Head of caudate nucleus (tissue), 42 donors: ENCODE measurements at places on chromosomes 5 and 9.

DNA sequence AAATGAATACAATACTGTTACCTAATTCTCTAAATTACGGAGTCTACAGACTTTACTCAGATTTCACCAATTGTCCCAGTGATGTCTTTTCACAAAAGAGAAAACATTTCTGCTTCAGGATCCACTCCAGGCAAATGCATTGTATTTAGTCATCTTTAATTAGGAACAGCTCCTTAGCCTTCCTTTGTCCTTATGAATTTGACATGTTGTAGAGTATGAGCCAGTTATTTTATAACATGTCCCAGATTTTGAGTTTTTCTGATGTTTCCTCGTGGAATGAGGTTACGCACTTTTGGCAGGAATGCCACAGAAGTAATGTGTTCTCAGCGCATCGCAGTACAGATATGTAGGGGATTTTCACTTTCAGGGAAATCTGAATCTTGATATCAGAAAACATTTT lies 10.5 kb downstream of the HABP4 start:
- no peak for DNase-seq

GRCh38 chr5:180401229-180401907 lies 48.2 kb upstream of the GFPT2 start:
- DNase-seq: no peak

DNA sequence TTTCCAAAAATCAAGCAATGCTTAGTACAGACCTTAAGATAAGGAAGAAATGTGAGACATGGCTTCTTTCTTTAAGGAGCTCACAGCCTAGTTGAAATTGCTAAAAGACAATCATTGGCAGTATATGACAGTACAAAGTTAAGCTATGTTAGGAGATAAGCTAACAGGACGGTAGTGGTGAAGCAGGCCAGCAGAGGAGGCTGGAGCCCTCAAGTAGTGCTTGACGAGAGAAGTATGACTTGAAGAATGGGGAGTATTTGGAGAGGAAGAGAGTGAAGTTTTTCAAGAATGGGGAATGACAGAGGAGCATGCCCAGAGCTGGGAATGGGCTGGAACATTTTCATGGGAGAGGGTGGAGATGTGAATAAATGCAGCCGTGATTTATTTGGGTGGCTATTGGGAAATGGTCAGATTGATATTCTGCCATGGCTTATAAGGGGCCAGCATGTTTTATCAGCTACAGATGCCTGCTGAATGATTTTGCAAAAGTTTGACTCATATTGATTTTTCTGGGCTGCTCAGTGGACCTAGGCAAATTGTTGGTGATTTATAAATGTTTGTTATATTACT lies 43.7 kb downstream of the LURAP1L start:
- DNase-seq: no peak

DNA sequence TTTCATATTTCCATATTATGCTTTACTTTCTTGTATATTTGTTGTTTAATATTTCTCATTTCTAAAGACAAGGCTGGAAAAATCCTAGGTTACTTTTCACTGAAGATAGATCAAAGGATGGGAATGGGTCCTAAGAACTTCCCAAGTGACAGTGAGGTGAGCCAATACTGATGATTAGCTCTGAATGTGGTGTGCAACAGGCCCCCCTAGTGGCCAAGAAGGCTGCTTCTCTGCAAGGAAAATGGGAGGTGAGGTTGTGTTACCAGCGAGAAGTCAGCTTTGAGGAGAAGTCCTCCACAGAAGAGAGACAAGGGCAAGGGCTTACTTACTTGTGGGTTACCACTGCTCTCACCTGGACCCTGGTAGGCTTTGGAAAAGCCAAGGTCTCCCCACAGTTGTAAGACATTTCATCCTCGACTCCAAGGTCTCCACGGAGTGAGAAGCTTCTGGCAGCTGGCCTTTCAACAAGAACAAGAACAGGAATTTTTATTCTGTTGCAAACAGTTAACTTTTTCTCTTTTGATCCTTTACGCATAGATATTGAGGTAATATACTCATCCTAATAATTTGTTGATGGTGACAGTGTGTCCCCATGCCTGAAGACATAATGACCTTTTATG lies 69.9 kb downstream of the MAMDC2 start:
- DNase-seq: peak; percentile 79

- DNase-seq: peak; percentile 13
These were observed 1.6 kb downstream of the TSLP start for GRCh38 chr5:111072949-111073682.

DNA sequence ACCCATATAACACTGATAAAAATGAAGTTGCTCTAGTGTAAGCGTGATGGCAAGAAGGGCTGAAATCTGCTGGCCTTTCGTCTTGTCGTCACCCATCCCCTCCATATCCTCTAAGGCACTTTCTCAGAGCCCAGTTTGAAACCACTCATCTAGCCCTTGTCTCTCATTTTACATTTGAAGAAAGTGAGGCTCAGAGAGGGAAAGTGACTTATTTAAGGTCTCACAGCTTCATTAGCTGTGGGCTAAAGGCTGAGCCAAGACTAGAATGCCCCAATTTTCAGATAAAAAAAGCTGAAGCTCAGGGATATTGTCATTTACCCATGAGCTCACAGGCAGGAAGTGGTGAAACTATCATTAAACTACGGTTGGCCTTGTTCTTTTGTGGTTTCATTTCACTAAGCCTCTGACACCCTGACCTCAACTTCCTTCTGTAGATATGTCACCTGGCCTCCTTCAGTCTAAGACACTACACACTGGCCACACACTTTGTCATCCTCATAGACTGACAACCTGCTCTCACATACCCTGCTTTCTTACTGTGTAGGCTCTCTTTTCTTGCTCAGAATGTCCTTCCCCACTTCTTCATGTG lies 176.7 kb upstream of the DMAC1 start:
- no peak for DNase-seq

DNA sequence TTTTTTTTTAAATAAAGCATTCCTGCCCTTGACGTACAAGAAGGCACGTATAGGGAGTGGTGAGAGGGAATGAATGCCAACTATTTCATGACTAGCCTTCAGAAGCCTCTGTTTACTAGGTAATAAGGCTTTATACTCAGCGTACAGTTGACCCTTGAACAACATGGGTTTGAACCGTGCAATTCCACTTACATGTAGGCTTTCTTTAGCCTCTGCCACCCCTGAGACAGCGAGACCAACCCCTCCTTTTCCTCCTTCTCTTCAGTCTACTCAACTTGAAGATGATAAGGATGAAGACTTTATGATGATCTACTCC lies 22.5 kb downstream of the CDC42SE2 start:
- no peak for DNase-seq

- DNase-seq: no peak
These were observed 1.7 kb upstream of the ALDH1A1 start for GRCh38 chr9:72954431-72955125.

- DNase-seq: no peak
These were observed 340.5 kb upstream of the KIF2A start for GRCh38 chr5:61965490-61965889.

DNA sequence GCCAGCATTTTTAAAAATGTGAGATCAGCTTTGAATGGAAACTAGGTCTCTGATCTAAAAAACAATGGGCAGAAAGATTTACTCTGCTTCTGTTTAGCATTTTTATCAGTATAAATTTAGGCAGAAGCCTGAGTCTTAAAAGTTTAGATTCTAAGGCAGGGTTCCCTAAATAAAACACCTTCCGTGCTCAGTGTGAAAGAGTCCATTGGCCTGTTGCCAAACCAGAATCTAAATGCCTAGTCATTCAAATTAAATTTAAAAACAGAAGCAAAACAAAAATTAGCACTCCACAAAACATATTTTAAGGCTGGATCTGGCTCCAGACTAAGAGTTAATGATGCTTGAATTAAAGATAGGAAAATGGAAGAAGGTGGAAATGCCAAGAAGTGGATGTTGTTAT lies 4.5 kb downstream of the TYRP1 start:
- no peak for DNase-seq

DNA sequence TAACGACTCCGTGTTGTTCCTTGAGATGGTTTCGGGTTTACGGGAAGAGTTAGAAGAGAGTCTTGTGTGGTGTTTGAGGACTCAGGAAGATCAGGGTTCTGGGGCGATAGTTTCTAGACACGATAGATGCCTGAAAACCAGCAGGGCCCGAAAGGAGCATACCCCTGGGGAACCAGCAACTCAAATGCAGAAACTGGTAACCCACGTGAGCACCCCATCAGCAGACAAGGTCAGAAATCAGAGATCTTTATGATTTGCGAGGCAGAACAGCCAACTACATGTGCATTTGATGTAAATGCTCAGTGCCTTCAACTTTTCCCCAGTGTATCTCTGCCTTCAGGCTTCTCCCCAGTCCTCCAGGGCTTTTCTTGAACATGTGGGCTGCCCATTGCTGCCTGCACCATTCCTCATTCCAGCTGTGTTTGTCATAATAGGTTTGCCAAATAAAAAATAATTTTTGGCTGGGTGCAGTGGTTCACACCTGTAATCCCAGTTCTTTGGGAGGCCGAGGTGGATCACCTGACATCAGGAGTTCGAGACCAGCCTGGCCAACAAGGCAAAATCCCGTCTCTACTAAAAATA lies 75.1 kb downstream of the BASP1 start:
- DNase-seq: no peak

- peak; percentile 40 for DNase-seq
These were observed 197.2 kb downstream of the NXNL2 start for GRCh38 chr9:88732128-88732527.

DNA sequence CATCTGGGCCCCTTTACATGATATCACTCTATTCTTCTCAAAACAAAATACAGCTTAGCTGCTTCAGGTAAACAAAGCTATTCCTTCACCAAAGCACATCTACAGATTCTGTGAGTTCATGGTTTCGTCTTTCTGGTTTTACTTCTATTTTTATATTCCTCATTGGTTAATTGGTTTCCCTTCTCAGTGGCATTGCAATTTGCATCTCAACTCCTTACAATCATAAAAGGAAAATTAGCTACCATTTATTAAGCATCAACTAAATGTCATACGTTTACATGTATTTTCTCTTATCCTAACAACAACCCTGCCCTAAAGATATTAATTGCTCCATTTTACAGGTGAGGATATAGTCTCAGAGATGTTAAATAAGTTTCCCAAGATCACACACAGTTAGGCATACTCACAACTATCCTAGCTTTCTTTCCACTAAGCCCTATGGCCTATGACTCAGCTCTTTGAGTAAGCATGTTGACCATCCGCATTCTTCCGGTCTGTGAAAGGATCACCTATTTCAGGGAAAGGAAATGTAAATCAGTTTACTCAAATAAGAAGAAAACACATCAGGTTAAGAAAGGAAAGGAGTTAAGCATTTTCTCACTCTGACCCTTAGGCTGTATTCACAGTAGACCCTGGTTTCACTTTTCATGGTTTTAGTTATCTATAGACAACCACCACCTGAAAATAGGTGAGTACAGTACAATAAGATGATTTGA lies 146.1 kb downstream of the CAAP1 start:
- no peak for DNase-seq

- no peak for DNase-seq
These were observed 278.0 kb downstream of the NTRK2 start for GRCh38 chr9:84947412-84947972.

GRCh38 chr9:12884736-12885395 lies 110.0 kb downstream of the LURAP1L start:
- no peak for DNase-seq

- DNase-seq: no peak
These were observed 25.6 kb downstream of the ZNF474 start for GRCh38 chr5:122154910-122155309.

GRCh38 chr5:14134771-14135170 lies 8.4 kb upstream of the TRIO start:
- DNase-seq: no peak

DNA sequence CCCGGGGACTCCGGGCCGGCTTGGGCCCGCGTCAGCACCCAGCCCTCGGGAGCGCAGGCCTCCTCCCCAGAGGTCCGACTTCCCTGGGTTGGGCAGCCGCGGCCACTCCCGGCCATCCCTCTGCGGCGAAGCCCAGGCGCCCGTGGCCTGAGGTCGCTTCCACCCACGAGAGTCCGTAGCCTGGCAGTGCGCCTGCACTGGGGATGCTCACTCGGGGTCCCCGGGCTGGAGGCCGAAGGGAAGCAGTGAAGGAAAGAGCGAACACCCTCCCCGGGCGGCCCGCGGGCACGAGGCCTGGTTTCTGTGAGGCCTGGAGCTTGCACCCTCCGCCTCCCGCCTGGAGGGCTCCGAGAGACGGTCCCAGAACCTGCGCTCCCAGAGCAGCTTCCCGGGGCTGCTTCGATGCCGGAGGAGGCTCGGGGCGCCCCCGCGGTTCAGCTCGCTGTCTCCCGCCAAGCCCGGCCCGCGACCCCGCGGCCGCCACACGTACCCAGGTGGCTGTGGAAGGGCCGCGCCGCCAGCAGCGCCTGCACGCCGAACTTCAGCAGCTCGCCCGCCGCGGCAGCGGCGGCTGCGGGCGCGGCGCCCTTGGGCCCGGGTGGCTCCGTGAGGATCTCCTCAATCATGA lies 607 bp downstream of the BARX1 start:
- no peak for DNase-seq

- no peak for DNase-seq
These were observed 253.5 kb upstream of the HAPLN1 start for GRCh38 chr5:83973925-83974815.

- no peak for DNase-seq
These were observed 92.0 kb upstream of the RAI14 start for GRCh38 chr5:34563931-34564709.

DNA sequence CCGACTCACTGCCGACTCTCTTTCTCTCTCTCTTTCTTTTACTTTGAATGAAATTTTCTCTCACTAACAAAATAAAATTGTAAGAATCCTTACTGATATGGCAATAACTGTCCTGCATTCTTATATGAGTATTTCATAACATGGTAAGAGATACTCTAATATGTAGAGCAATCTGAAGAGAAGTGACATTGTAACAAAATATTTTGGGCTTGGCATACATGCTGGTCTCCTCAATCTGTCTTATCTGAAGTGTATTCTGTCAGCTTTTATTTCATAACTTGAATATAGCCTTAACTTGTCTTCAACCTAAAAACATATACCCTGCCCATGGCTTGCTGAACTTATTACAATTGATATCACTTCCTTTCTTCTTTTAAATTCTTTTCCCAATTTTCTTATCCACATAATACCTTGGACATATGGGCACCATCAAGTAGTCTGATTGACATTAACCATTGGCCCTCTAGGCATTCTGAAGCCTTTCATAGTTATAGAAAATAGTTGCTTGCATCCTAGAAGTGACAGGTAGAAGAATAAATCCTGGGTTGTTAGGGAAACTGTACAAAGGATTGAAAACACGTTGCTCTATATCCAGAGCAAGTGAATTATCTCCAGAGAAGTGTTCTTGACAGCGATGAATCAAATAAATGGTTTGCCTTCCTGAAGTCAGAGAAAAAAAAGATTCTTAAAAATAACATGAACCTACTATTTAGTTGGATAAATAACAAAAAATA lies 537.6 kb upstream of the TYRP1 start:
- DNase-seq: no peak

GRCh38 chr5:6843335-6843734 lies 130.1 kb downstream of the TENT4A start:
- DNase-seq: no peak

DNA sequence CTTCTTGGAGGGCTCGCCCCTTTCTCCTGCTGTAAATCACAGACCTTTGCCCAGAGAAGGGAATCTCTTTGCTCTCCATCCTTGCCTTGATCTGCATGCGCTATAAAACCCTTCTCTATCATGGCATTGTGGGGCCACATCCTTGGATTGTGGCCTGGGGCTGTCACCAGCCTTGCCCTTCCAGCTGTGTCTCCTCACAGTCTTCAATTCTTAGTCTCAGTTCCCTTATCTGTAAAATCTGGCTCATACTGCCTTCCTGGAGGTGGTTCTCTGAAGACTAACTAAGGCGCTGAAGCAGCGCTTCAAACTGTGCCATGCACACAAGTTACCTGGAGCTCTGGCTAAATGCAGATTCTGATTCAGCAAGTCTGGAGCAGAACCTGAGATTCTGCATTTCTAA lies 53.4 kb upstream of the RARS1 start:
- DNase-seq: no peak

- DNase-seq: no peak
These were observed 133.4 kb downstream of the SLC25A46 start for GRCh38 chr5:110872200-110872599.
